Right atrium auricular region (tissue), 2 donors: ENCODE measurements at places on chromosomes 6 and 20. TPM values are rescaled to one million over a fixed set of nuclear protein-coding genes. Genes with fewer than 3 reads are reported as not detected.

DNA sequence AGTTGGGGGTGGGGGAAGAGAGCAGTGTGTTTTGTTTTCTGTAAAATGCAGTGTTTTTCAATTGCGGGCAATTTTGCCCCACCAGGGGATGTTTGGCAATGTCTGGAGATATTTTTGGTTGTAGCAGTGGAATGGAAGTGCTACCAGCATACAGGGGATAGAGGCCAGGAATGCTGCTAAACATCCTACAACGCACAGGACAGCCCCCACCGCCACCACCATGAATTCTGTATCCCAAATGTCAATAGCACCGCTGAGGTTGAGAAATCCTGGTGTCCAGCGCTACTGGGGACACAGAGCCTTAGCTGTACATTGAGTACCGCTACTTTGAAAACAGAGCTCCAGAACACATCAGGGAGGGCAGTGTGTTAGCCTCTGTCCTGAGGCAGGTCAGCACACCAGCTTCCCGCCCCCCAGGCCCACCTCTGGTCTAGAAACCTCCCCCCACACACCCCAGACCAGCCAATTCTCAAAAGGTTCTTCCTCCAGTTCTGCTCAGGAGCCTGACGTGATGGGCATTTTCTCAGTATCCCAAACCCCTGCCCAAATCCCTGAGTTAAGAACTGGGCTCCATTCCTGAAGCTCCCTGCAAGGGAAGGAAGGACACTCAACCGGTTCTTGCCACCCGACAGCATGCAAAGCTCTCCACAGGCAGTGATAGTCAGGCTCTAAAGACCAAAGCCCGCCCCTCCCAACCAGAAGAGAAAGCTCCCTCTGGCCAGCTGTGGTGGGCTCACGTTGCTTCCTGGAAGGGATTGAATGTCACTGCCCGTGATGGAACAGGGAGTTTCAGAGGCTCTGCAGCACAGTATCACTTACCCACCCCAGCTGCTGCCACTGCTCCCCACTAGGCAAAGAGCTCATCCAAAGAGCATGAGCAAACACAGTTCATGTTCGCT lies 321.5 kb upstream of the JARID2 start:
- DNase-seq, result no peak

- no peak for DNase-seq
These were observed 89.9 kb upstream of the SYNDIG1 start for GRCh38 chr20:24379484-24379927.

DNA sequence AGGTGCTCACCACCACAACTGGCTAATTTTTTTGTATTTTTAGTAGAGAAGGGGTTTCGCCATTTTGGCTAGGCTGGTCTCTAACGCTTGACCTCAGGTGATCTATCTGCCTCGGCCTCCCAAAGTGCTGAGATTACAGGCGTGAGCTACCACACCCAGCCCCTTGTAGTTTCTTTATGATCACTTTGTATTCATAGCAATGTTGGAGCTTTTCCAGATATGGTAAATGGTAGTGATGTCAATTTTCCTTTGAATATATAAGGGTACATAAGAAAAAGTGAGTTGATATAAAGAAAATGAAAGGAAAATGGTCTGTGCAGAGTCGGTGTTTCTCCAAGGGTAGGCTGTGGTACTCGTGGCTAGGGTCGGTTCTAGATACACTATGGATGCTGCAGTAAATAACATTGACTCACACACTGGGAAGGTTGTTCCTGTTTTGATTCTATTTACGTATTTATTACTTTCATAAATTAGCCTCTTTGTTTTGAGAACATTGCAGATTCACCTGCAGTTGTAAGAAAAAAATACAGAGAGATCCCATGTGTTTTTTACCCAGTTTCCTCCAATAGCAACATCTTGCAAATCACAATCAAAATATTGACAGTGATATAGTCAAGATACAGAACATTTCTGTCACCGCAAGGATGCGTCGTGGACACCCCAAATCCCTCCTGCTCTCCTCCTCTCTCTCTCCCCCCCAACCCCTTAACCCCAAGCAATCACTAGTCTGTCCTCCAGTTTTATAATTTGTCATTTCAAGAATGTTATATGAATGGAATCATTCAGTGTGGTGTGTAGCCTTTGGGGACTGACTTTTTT lies 2.5 kb downstream of the ZNF831 start:
- peak; percentile 18 for DNase-seq

The RCAN2 gene
- total RNA-seq, result 96.5 TPM

The OPN5 gene
- total RNA-seq, result not detected
